ENCODE measurements at places on chromosomes 3 and 15.
A peak's percentile ranks its signal among the peaks of the same experiment; 100 is the strongest.

DNA sequence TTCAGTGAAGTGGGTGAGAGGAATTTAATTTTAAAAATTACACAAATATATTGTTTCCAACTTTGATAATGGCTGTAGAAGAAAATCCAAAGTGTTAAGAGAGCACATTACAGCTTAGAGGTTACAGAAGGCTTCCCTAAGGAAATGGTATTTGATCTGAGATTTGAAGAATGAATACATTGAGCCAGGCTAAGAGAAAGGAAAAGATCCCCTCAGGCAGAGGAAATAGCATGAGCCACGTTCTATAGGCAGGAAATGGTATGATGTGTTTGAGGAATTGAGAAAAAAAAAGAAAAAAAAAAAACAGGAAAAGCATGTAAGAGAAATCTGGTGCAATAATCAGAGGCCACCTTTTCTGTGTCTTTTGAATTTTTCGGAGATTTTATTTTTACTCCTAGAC is 48.6 kb downstream of the UNC13C start:
- no peak for DNase-seq

GRCh38 chr3:179872842-179873241 is 163.9 kb downstream of the PEX5L start:
- DNase-seq: no peak

- no peak for DNase-seq
Observed at GRCh38 chr15:38945551-38946298, 381.1 kb upstream of the RASGRP1 start.

- DNase-seq: no peak
Observed at GRCh38 chr3:149010966-149011365, 19.6 kb downstream of the GYG1 start.

DNA sequence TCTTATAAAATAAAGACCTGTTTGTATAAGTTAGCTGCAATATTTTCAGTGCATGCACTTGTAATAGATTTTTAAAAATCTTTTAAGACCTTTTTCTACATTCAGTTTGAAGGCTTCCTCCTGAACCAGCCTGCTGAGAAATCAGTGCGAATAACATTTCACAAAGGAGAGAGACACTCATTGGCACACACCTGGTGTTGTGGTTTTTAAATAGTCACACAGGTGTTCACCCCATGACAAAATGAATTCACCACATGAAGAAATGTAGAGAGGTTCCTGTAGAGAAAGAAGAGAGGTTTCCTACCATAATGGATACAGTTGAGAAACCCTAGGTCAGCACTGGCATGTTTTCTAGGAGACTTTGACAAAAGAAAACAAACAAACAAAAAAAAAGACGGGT is 237.3 kb downstream of the CNTN6 start:
- DNase-seq: no peak

DNA sequence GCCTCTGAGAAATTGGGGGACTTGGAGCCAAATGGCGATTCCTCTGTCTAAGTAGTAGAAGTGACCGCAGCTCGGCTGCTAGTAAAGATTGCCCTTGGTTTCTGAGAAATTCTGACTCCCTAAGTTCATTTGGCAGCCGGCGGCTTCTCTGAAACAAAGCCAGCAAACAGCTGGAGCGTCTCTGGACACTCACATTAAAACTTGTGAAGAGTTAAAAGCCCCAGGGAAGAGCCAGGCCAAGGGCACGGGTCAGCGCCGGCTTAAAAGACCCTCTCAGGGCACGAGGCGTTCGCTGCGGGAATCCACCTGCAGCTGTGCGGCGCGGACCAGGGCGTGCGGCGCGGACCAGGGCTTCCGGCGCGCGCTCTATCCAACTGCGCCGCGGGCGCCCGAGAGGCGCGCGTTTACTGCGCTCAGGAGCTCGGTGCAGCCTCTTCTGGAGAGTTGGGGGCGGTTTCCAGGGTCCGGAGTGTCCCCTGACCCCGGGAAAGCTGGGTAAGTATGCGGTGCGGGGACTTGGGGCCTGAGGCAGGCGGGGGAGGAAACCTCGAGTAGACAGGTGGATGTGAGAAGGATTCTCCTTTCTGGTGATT is at the start of gene COL6A5:
Gene COL6A5 (plus strand): TSS at position 186 of the 593 bp plus-strand sequence. CDS start 27,967 bp downstream, outside the sequence.
- DNase-seq: no peak

DNA sequence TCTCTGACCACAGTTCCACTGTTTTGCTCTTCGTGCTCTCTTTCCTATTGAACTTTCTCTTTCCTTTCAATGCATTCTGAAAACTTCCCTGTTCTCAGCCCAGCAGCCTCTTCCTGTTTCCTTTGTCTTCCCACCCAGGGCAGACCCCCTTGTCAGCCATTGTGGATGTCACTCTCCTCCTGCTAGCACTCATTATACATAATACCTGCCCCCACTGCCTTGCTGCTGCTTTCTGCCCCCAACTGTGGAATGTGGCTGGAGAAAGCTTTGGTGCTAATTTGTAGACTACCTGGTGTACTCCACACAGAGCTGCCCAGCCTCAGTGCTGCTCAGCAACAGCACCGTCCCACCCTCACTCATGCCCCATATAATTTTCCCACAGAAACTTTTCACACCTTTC is 80.2 kb downstream of the CHCHD6 start:
- DNase-seq: no peak

DNA sequence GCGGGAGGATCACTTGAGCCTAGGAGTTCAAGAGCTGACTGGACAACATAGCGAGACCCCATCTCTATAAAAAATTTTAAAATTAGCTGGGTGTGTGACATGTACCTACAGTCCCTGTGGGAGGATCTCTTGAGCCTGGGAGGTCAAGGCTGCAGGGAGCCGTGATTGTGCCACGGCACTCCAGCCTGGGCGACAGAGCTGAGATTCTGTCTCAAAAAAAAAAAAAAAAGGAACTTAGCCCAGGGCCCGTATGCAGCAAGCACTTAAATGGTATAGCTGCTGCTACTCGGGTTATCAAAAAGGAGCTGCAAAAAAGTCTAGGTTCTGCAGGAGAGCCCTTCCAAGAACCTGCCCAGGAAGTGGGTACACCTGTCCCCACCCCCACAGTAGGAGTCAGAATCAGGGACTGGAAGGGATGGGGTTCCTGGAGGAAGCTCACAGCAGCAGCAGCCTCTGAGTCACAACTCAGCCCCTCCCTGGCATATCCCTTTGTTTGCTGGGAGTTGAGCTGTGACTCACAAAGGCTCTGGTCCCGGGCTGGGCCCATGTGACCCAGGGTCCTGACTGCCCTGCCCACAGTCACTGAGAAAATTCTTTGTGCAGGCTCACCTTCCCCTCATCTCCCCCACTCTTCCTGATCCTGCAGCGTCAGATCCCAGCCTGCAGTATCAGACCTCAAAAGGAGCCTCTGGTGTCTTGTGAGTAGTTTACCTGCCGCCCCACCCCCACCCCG is at the start of gene SPATA12:
Gene SPATA12 (plus strand): TSS at position 576 of the 733 bp plus-strand sequence. CDS start 13,031 bp downstream, outside the sequence.
- peak; percentile 91 for DNase-seq

DNA sequence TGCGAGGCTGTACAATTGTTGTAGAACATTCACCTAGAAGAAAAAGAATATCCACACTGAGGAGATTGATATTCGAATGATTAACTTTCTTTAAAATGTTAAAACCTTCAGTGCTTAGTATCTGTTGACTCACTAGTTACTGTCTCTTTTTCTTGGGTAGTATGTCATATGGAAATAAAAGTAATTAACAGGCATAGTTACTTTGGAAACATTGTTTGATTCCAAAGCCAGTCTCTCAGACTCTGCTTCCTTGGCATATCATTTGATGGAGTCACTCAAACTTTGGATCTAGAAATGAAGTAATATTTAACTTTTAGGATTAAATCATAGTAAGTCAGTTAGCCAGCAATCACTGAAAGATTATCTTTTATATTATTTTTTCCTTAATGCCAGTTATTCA is 63.4 kb downstream of the MAP2K5 start:
- DNase-seq: no peak

- no peak for DNase-seq
Observed at GRCh38 chr15:64466408-64467141, 6.2 kb downstream of the ZNF609 start.

GRCh38 chr15:64478863-64479262 is 18.5 kb downstream of the ZNF609 start:
- no peak for DNase-seq

DNA sequence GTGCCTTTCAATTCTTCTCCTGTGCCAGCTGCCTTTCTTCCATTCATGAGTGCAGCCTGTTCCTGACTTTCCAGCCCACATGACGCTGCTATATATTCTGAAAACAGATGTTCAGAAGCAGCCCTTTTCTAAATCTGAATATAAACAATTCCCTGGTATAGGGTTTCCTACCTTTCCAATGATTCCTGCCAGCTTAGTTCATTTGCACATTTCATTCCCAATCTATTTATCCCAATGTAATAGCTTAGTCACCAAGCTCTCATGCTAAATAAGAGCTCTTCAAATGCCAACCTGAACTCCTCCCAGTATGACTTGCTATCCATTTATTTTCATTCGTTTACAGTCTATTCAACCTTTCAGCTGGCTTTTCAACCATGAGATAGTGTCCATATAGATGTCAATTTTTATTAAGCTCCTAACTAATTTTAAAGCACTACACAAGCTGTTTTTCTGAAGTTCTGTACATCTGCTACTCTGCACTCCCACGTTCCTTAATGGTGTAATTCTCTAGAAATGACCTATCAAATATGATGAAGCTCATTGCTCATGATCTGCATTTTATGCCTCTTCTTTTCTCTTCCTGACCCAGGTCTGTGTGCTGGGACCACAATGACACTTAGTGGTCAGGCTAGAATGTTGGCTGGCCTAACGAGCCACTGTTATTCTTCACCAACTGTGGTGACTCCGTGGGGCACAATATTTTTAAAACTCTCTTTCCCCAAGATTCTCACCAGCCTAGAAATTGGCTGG is 605.0 kb upstream of the TBL1XR1 start:
- DNase-seq: no peak

- DNase-seq: no peak
Observed at GRCh38 chr15:58282060-58282708, 144.0 kb downstream of the AQP9 start.

- DNase-seq: no peak
Observed at GRCh38 chr3:17430582-17430981, 311.8 kb downstream of the TBC1D5 start.

- no peak for DNase-seq
Observed at GRCh38 chr3:181570472-181570871, 141.3 kb upstream of the SOX2 start.

DNA sequence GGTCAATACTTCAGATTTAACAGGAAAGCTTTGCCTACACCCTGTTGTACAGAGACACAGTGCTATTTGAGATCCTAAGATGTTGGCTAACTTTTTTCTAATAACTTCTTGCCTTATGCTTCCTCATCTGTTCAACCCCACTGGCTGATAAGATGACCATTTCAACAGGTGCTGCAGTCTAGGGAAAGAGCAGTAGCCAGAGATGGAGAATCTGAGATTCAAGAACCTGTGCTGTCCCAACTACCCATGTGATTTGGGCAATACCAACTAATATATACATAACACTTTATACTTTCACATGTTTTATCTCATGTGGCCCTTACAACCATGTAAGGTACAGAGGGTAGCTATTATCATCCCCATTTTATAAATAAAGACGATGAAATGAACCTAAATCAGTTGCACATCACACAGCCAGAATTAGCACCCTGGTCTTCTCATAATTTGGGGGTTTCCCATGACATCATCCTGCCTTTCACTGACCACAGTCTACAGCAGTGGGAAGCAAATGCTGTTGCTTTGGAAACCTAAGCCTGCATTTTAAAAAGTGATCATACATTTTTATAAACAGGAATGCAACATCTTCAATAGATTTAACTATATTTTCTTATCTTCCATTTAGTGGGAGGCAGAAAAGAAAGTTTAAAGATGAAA is 9.7 kb downstream of the TTC23 start:
- DNase-seq: no peak

DNA sequence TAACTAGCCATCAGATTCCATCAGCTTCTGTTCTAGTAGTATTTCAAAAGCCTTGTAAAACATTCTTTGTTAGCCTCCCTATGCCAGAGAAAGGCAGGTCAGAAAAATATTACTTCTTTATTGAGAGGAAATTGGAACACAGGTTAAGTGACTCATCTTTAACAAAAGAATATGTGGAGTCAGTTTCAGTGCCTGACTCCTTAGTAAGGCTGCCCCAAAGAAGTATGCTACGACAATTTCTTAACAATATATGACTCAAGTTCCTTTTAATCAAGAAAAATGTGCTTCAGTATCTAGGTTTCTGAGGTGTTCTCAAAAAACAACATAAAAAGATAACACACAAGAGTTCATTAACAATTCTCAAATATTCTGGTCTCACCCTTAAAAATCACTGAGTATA is 139.2 kb downstream of the VPS13C start:
- DNase-seq: no peak

DNA sequence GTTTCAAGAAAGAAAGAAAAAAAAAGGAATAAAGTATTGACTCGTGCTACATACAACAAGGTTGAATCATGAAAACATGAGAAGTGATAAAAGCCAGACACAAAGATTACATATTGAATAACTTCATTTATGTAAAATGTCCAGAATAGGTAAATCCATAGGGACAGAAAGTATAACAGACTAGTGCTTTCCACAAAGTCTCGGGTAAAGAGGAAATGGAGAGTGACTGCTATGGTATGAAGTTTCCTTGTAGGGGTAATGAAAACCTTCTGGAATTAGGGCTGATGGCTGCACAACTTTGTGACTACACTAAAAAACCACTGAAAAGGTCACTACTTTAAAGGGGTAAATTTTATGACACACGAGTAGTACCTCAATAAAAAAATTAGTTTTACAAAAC is 13.0 kb downstream of the LRRFIP2 start:
- no peak for DNase-seq

DNA sequence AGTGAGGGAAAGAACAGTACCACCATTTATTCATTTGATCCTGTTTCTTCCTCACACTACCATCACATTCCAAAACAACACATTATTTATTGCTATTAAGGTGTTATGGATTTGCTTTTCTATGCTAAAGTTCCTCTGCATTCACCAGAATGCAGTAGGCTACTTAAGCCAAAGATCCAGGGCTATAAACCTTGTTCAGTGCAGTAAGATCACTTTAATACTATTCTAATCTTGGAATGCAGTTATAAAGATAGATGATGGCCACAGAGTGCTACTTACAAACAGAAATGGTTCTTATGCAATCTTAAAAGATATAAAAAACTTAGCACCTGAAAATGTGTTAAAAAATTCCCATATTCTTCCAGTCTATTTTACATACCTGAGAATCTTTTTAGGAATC is 107.5 kb upstream of the TSPAN3 start:
- DNase-seq: no peak

- no peak for DNase-seq
Observed at GRCh38 chr3:185508335-185508991, 9.6 kb upstream of the TMEM41A start.

- no peak for DNase-seq
Observed at GRCh38 chr3:9028134-9028533, 64.9 kb upstream of the RAD18 start.

DNA sequence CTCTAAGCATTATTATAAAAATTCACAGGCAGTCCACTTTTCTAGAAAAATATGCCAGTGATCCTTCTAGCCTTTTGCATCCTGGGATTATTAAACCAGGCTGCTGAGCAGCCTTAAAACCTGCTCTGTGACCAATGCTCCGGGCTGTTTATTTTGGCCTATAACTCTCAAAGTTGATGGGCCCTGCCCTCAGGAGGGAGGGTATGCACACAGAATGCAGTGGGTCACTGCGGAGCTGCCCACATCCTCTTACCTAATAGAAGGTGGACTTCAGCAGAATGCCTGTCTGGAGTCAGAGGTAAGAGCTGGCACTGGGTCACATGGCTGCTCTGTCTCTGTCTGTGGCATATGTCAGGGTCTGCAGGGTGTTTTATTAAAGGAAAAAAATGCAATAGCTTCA is 26.0 kb downstream of the CPNE4 start:
- DNase-seq: no peak
